Fibroblast of the aortic adventitia (primary cell): ENCODE measurements at places on chromosomes 5 and 9. TPM values are rescaled to one million over a fixed set of nuclear protein-coding genes. Genes with fewer than 3 reads are reported as not detected.

The SPATA31E1 gene
- not detected in 2 replicates for total RNA-seq

The C9orf50 gene
- 0.98 TPM in 1 of 2 replicates, not detected in the other for total RNA-seq

The PCDHGB6 gene
- total RNA-seq = 3.8 and 5.8 TPM in 2 replicates

The ARSI gene
- total RNA-seq = 1.5 and 2.1 TPM in 2 replicates

The GMCL2 gene
- not detected in 2 replicates for total RNA-seq

The C5orf34 gene
- total RNA-seq = 2.2 and 10.4 TPM in 2 replicates

The CCL21 gene
- not detected in 2 replicates for total RNA-seq

The PCDHA4 gene
- total RNA-seq = 0.09 and 1.1 TPM in 2 replicates

The CEL gene
- 0.27 TPM in 1 of 2 replicates, not detected in the other for total RNA-seq

The DRD1 gene
- total RNA-seq = 0.18 TPM in 1 of 2 replicates, not detected in the other

The MAN2A1 gene
- total RNA-seq = 62.3 and 63.9 TPM in 2 replicates

The PCDHGA5 gene
- total RNA-seq = 1.7 and 3.5 TPM in 2 replicates

The SLC34A1 gene
- not detected in 2 replicates for total RNA-seq

The ABLIM3 gene
- total RNA-seq = 13.9 and 24.9 TPM in 2 replicates

The IL31RA gene
- total RNA-seq = 0.72 and 0.74 TPM in 2 replicates

The HMHB1 gene
- not detected in 2 replicates for total RNA-seq

The DIPK1B gene
- total RNA-seq = 0.45 and 0.98 TPM in 2 replicates

The NEURL1B gene
- 1.3 and 2.5 TPM in 2 replicates for total RNA-seq

The MUSK gene
- total RNA-seq = 1.4 TPM in 1 of 2 replicates, not detected in the other

The SPACA9 gene
- total RNA-seq = 0.74 and 2.7 TPM in 2 replicates

The OR2V2 gene
- not detected in 2 replicates for total RNA-seq

The IL4 gene
- 0.36 TPM in 1 of 2 replicates, not detected in the other for total RNA-seq

The ISL1 gene
- 0.18 and 2.6 TPM in 2 replicates for total RNA-seq

The GADD45G gene
- 0.36 and 6.1 TPM in 2 replicates for total RNA-seq
